Daoy (cell line): ENCODE measurements at places on chromosomes 1 and 21. TPM values are rescaled to one million over a fixed set of nuclear protein-coding genes. Genes with fewer than 3 reads are reported as not detected.

GRCh38 chr1:23838401-23838866 lies 13.2 kb upstream of the HMGCL start:
- DNase-seq: peak; percentile 83

The TRIM45 gene
- total RNA-seq: 3.4 and 7.6 TPM in 2 replicates

The DIO1 gene
- not detected in 2 replicates for total RNA-seq

DNA sequence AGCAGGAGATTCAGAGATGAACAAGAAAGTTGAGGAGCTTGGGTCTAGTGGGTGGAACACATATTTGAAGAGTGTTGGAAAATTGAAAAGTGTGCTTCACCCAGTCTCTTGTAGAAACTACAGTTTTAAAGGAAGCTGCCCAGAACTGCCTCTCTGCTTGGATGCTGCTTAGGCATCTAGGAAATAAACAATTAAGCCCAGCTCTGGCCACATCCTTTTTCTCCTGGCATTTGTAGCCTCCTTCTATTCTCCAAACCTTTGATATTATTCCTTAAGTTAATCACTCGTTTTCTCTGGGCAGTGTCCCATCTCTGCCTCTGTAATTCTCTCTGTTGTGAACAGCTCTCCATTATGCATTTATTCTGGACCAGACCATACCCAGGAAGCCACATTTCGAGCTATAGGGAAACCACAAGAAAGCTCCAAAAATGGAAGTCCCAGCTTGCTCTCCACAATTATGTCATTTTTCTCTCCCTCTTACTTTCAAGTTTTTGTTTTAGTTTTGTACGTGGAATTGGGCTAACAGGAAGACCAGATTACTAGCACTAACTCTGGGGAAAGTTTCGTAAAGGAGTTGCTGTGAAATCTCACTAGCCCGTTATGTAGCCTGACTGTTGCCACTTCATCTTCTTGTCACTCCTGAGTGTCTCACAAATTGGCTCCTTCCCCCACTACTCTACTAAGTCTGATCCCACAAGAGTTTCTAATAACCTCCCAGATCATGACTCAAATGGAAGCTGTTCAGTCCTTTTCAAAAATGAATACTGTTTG lies 102.2 kb downstream of the NTMT2 start:
- no peak for DNase-seq

- peak; percentile 82 for DNase-seq
Observed at GRCh38 chr1:78303620-78304019, 187.2 kb upstream of the PTGFR start.

The CHI3L2 gene
- total RNA-seq: 0.29 TPM in 1 of 2 replicates, not detected in the other

- no peak for DNase-seq
Observed at GRCh38 chr1:55192093-55192492, 23.1 kb downstream of the USP24 start.

The DENND2D gene
- total RNA-seq: 5.7 and 11.0 TPM in 2 replicates

GRCh38 chr1:223017291-223017690 lies 125.8 kb downstream of the TLR5 start:
- no peak for DNase-seq

The NBPF4 gene
- 0.46 TPM in 1 of 2 replicates, not detected in the other for total RNA-seq

DNA sequence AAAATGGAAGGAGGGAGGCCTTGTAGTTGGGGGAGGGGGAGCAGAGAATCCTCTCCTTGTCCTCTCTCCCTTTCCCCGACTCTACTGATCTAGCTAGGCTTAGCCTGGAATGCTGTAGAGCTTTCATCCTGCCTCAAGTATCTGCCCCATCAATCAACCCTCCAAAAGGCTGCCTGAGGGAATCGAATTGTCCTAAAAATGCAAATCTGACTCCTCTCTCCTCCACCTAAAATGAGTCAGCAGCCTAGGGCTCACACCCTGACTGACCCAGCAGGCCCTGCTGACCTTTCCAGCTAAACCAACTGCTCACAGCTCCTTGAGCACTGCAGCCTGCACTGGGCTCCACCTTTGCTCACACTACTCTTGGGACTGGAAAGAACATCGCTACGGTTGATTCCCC lies 2.8 kb downstream of the HPDL start:
- no peak for DNase-seq

GRCh38 chr1:5242850-5243249 lies 588.4 kb downstream of the AJAP1 start:
- no peak for DNase-seq

DNA sequence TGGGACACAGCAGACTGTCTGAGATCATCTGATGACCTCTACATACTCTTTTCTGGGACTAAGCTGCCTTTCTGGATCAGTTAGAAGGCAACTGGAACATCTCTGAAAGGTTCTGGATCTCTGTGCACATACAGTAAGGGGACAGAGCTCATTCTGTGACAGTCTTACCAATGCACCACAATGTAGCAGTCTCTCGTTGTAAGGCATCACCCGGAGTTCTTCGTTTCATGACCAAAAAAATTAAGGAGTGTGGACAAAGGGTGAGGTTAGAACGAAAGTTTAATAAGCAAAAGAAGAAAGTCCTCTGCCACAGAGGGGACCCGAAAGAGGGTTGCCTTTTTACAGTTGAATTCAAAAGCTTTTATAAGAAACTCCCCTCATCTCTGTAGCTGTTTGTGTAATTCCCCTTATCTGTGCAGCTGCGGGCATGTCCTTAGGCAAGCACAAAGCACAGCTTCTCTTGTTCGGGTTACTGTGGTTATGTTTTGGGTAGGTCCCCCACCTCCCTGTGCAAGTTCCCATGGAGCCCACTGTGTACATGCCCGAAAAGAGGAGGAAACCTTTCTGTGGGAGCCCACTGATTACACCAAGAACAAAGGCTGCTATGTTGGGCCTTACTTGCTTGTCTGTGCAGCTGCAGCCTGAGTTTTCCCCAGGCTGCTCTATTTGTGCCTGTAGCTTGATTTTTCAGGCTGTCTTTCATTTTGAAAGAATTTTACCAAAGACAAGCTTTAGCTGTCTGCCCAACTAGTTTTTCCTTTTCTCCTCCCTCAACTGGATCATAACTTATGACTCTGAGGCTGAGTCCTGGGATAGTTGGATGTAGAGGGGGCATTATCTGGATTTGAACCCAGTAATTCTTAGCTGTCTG lies 53.1 kb upstream of the CACNA1E start:
- DNase-seq: no peak

The PTGFRN gene
- total RNA-seq: 177 and 219 TPM in 2 replicates

GRCh38 chr1:103948526-103948925 lies 198.8 kb downstream of the AMY1C start:
- DNase-seq: no peak

GRCh38 chr1:63442141-63442475 lies 74.7 kb downstream of the ALG6 start:
- no peak for DNase-seq

- no peak for DNase-seq
Observed at GRCh38 chr21:32316361-32317215, 17.9 kb downstream of the MRAP start.

- DNase-seq: no peak
Observed at GRCh38 chr1:80099713-80100112, 1093.2 kb upstream of the ADGRL4 start.

- no peak for DNase-seq
Observed at GRCh38 chr1:156670791-156671190, 6.4 kb downstream of the NES start.

DNA sequence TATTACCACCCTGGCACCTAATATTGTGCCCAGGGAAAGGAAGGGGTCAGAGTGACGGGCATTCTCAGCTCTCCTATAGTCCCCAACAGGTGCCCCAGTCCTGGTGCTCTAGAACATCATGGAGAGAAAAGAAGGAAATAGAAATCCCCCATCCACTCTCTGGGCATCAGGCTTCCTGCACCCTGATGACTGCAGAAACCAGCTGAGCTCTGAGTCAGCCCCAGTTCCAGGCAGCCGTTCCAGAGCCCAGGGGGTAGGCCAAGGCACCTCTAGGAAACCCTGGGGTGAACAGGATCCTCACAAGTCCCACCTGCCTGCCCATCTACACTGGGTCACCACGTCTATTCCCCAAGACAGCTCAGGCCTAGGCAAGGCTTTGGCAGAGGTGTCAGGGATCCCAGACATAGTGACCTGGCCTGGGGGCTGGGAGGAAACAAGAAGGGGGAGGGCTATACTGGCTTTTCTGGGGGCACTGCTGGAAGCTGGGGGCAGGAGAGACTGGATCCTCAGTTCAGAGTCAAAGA lies 709 bp downstream of the NECTIN4 start:
- peak; percentile 38 for DNase-seq

The S100A1 gene
- total RNA-seq: 0.40 TPM in 1 of 2 replicates, not detected in the other

GRCh38 chr1:43994794-43995790 lies 3.7 kb downstream of the CCDC24 start:
- DNase-seq: peak; percentile 65

DNA sequence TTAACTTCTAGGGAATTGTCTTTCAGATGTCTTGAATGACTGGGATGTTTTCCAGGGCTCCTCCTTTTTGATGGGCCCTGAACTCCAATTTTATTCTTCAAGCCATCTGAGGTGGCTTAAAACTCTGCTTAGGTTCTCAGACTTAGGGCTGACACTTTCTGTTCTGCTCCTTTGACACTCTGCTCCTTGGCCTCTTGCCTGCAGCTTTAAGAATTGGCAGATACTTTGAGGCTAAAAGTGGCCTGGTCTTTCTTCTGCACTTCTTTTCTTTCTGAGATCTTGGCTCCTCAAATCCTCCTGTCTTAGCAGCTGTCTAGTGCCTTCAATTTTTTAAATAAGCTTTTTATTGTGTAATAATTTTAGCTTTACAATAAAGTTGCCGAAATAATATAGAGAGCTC lies 294.6 kb downstream of the RPS6KC1 start:
- DNase-seq: no peak

- no peak for DNase-seq
Observed at GRCh38 chr1:180170546-180171151, 16.0 kb downstream of the QSOX1 start.

The OR2L3 gene
- total RNA-seq: not detected in 2 replicates

- DNase-seq: no peak
Observed at GRCh38 chr1:214718724-214719123, 115.7 kb downstream of the CENPF start.

DNA sequence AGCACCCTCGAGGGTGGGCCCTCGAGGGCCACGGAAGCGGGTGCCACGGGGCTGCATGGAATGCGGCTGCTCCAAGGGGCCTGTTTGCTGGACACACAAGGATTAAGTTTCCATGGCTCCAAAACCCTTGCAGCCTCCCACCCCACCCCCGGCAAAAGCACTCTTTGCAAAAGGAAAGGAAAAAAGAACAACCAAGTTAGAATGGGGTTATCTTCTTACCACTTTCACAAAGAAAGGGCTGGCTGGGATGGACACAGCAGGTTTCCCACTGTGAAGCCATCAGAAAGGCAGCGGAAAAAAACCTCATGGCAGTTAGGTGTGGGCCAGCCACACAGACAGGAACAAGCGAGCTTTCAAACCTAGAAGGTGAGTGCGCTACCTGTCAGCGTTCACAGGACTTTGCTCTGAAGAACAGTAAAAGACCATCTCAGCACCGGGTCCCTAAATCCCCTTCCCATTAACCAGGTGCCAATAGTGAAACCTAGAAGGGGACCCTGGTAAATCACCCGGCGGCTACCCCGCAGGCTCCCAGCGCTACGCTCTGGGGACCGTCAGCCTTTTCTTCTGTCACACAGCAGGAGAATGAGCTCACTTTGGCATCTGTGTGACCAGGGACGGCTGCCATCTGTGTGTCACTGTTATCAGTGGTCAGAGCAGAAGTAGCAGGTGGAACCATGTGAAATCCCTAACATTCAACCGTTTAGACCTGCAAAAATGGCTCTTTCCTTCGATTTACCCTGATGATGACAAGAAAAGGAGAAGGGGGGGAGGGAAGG lies 93.0 kb downstream of the SIM2 start:
- no peak for DNase-seq

The PTCH2 gene
- 0.11 TPM in 1 of 2 replicates, not detected in the other for total RNA-seq

GRCh38 chr1:85502625-85503083 lies 37.7 kb upstream of the DDAH1 start:
- DNase-seq: peak; percentile 60

DNA sequence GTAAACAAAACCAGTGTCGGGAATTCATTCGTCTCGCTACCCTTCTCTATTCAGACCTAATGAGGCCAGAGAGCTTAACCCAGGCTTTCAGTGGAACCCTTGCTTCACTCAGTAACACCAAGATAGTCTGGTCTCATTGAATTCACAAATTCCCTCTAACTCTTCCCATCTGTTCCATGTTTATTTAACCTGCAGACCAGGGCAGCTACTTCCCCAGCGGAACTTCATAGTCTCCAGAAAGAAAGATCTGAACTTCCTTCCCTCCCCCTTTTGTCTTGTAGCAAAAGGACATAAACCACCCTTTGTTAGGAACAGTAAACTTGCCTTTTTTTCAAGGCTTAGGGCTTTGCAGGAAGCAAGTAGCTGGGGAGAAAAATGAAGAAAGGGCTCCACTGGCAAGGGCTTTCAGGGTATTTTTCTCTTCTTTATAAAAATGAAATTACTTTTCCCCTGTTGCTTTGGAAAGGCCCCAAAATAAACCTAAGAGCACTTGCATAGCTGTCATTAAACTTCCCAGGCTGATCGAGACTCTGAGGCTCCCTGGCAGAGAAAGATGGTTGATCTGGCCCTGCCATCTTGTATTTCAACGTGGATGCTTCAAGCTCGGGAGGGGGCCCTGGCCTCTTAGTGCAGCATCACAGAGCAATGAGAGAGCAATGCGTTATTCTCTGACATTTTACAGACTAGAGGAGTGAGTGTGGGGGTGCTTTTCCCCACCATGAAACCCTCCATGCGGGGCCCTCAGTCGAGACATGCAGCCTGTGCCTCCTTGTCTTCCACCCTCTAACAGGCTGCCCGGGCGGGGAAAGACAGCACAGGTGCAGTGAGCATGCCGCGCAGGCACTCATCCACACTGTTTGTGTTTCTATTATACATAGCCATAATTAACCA lies 30.0 kb downstream of the MIS18A start:
- no peak for DNase-seq

The TMEM125 gene
- not detected in 2 replicates for total RNA-seq

DNA sequence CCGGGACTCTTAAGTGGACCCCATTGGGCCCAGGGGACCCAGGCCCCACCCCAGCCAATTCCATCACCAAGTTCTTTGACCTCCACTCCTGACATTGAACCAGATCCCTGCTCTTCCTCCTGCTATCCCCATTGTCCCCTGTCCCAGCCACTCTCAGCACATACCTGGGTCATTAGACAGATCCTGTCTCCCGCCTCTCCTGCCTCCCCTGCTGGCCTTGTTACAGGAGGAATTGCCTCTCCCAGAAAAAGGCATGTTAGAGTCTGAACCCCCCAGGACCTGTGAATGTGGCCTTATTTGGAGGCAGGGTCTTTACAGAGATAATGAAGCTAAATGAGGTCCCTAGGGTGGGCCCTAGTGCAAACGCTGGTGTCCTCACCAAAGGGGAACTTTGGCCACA lies 301.9 kb downstream of the NPHP4 start:
- DNase-seq: no peak

DNA sequence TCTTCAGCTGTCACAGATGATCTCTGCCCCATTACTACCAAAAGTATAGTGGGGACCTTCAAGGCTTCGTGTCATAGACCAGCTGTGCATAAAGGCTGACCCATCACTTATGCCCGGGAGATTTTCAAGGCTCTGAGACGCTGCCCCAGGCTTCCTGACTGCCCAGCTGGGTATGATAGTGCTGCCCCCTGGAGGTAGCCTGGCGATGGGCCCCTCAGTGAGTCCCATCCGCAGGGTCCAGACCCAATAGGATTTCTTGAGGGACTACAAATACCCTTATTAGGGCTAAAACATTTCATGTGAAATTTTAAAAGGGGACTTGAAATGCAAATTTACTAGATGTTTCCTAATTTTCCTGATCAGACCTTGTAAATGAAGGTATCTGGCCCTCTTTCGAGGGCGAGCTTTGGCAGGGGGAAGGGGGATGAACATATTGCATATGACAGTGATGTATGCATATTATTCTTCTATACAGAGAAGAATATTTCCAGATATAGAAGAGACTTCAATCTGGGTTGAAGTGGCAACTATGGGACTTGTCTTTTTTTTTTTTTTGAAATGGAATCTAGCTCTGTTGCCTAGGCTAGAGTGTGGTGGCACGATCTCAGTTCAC lies 11.7 kb upstream of the FCMR start:
- peak; percentile 42 for DNase-seq

The DTL gene
- 28.7 and 37.0 TPM in 2 replicates for total RNA-seq
